ENCODE measurements at places on chromosomes 1 and 21.

DNA sequence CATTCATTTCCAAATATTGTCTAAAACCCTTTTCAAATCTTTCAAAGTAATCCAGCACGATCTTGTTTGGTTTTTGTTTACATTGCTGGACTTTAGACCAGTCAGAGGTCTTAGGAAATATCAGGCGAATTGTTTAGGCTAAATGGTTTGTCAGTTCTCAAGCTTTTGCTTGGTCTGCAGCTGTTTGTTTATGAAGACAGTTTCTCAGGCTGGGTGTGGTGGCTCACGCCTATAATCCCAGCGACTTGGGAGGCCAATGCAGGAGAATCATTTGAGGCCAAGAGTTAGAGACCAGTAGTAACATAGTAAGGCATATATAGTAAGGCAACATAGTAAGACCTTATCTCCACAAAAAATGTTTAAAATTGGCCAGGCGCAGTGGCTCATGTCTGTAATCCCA lies 77.5 kb downstream of the DNTTIP2 start:
- DNase-seq, result no peak

DNA sequence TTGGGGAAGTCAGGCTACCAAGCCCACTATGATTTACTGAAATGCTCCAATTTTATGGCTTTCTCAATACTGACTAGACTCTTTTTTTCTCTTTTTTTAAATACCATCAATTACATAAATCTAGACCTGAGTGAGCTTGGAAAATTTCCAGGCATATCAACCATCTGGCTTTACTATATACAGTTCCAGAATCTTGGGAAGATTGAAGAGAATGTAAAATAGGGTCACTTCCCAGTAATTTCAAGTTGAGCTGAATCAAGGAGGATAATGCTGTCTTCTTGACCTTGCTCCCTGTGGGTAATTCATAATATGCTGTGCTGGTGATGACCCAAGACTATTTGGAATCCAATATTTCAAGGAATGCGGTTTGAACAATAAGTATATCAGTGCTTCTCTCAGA lies 108.1 kb downstream of the MAP3K21 start:
- no peak for DNase-seq

- no peak for DNase-seq
Observed at GRCh38 chr1:11291049-11291448, 18.1 kb downstream of the UBIAD1 start.

DNA sequence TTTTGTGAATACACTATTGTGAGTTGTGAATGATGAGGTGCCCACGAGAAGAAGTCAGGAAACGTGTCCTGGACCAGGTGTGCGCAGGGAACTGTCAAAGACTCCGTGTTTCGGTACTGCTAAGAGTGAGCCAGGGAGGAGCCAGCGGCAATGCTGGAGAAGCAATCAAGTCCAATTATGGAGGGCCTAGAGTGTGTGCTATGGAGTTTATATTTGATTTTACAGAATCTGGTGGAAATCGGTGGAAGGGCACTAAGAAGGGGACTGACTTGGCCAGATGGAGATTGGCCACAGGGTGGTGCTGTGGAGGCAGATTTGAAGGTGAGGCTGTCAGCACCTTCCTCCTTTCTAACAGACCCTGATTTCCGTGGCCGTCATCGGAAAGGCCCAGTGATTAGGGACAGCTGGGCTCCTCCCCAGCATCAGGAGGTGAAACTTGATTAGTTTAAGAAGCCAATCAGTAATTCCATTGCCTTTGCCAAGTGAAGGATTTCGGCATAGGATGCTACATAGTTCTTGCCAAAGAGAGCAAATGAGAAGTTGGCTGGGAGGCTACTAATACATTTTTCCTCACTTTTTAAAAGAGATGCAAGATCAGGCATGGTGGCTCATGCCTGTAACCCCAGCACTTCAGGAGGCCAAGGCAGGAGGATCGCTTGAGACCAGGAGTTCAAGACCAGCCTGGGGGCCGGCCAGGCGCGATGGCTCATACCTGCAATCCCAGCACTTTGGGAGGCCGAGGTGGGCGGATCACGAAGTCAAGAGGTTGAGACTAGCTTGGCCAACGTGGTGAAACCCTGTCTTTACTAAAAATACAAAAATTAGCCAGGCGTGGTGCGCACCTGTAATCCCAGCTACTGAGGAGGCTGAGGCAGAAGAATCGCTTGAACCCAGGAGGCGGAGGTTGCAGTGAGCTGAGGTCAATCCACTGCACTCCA lies 7.0 kb downstream of the PTCH2 start:
- peak; percentile 79 for DNase-seq

GRCh38 chr21:41640748-41641509 lies 125.9 kb downstream of the RIPK4 start:
- DNase-seq, result no peak

DNA sequence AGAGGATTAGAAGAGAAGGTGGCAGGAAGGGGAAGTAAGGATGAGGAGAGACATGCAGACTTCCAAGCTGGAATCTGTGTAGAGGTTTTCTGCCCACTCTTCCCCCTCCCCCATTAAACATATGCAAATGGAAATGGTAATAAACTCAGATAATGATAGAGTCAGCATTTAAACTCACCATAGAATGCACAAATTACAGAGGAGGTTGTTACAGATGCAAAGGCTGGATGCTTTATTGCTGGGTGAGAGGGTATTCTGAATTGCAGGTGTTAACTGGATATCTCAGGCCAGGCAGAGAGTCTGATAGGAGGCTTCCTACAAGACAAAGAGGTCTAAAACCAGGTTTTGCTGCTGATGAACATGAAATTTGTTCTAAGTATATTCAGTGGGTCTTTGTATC lies 372.5 kb downstream of the SEC16B start:
- DNase-seq, result no peak

DNA sequence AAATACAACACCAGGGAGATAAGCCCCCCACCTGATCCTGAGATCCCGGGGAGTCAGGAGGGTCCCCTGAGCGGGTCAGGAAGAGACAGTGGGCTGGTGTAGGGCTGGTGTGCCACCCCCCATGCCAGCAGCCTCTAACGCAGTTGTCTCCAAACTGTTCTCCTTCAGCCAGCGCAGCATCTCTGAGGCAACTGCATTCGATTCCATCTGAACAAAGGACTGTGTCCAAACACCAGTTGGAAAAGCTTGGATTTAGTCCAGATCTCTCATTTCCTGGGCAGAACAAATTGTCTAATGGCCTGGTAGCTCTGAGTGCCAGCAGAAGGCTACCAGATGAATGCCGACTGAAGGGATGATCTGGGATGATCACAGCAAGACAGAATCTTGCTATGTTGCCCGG lies 44.1 kb upstream of the EIF4G3 start:
- DNase-seq, result no peak

- peak; percentile 48 for DNase-seq
Observed at GRCh38 chr1:202807926-202808757, at the start of gene KDM5B. Gene KDM5B (minus strand): TSS chr1:202808421. CDS start chr1:202808305, 116 bp downstream.

GRCh38 chr21:35239811-35240219 lies 190.7 kb upstream of the RUNX1 start:
- no peak for DNase-seq

DNA sequence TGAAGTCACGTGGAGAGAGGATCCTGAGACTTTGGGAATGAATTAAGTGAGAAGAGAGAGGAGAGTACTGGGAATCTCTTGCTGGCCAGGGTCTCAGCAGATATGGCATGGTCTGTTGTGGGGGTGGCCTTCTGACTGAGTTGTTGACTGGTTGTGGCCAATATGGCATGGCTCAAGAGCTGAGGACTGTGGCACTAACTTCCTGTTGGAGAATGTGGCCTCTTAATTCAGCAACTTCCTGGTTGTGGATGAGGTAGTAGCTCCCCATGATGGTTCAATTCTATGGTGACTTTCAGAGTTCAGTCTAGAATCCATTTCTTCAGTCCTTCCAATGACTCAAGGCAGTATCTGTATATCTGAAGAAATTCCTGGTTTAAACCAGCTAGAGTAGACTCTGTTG lies 44.7 kb upstream of the PAXBP1 start:
- no peak for DNase-seq

DNA sequence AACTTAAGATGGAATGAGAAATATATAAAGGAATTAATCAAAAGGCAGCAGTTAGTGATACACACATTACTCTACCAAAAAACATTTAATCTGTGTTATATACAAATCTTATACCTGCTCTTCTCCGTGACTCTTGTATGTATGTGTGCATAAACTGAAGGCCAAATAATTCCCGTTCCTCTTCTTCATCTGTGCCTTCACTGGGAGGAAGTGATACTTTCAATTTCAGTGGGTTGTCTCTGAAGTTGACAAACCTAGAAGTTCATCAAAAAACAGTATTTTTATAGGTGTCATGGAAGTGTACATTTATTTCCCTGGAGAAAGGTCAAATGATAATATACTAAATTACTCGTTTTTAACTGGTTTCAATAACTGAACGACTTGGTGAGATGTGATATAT lies 19.3 kb downstream of the TRMT13 start:
- no peak for DNase-seq

DNA sequence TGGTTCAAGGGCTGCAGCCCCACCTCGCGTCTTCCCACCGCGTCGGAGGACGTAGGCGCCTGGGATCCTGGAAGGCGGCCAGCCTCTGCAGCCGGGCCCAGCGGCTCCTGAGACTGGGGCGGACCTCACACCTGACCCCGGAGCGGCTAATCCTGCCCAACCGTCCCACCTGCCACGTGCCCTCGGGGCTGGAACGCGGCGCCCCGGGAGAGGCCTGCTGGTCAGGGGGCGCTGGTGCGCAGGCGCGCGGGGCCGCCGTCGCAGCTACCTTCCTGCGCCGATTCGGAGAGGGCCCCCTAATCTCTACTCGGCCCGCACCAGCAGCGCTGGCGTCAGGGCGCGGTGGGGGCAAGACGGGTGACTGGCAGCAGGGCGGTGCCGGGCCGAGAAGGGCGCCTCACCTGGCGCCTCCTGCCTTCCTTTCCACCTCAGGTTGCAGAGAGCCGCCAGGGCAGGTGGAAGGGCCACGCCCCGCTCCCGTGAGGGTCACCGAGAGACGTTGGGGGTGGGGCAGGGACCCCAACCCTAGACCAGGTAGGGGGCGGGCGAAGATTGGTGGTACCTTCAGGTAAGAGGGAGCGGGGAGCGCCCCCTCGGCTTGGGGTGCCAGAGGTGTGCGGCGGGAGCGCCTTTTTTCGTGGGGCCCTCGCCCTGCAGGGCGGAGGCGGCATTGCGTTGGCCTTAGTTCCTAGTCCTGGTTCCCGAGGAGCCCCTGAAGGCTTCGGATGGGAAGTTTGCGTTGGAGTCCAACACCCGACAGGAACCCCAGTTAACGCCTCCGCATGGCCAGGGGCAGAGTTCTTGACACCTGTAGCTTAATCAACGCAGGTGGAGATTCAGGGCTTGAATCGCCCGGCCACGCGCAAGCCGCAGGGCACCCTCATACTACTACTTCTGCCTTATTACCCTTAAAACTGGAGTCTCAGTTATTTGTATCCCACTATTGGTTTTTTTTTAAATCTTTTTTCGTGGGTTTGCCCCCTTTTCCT lies at the start of gene TDRD5:
Gene TDRD5, plus strand, starts transcription at position 241 of the 989 bp plus-strand sequence. CDS start 784 bp downstream, outside the sequence.
- DNase-seq, result no peak

DNA sequence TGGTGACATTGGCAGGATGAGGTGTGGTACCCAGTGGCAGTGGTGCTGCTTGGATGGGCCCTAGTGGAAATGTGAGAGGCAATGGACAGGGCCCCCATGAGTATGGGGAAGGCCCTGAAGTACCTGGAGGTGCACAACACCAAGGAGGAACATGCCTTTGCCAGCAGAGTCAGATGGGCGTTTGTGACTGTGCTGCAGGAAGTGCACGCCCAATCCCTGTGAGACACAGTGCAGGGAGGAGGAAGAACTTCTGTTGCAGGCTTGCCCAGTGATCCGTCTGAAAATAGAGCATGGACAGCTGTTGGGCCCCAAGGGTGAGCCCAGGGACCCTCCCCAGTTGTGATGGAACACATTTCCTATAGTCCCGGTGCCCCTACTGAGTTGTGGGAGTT lies 42.7 kb downstream of the GJA5 start:
- DNase-seq, result no peak

GRCh38 chr1:160291248-160292220 lies 6.6 kb upstream of the PEX19 start:
- DNase-seq, result peak; percentile 70

GRCh38 chr1:198270273-198270828 lies 113.6 kb downstream of the NEK7 start:
- no peak for DNase-seq

- no peak for DNase-seq
Observed at GRCh38 chr1:58143972-58144697, 402.4 kb downstream of the OMA1 start.

DNA sequence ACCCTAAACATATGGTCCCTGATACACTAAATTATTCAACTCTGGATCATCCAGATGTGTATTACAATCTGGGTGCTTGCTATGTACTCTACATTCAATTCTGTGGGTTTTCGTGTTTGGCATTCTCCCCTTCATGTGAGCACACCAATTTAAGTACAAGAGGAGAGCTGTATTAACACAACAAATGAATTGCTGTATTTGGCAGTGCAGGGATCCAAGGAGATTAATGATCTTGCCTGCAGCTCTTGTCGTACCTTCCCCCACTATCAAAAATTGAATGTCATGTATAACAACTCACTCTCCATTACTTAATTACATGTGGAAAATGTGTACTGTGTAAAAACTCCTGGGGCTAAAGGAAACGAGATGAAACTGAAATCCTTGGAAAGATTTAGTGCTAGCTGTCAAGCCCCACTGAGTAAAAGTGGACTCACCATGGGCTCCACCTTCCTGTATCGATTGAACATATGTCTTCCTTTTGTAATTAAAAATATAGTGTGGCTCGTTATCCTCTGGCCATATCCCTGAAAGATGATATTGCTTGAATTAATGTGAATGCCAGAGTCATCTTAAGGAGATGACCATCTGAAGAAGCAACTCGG lies 172.2 kb upstream of the L1TD1 start:
- no peak for DNase-seq

GRCh38 chr1:57431400-57431799 lies 7.5 kb upstream of the DAB1 start:
- DNase-seq, result no peak

GRCh38 chr21:28336314-28336713 lies 656.4 kb downstream of the LTN1 start:
- no peak for DNase-seq

DNA sequence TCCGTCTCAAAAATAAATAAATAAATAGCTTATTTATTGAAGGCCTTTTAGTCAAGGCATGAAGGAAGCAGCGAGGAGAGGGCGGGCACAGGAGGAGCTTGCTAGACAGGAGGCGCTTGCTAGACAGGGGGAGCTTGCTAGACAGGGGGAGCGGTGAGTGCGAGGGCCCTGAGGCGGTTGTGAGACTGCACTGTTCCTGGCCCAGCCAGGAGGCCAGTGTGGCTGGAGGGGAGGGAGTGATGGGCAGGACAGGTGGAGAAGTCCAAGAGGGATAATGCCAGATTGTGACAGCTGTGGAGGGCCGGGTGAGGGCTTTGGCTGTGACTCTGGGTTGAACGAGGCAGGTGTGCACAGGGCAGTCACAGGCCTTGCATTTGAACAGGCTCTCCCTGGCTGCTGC lies 18.2 kb downstream of the KIF17 start:
- no peak for DNase-seq

GRCh38 chr1:113405573-113405972 lies 15.3 kb downstream of the MAGI3 start:
- no peak for DNase-seq

DNA sequence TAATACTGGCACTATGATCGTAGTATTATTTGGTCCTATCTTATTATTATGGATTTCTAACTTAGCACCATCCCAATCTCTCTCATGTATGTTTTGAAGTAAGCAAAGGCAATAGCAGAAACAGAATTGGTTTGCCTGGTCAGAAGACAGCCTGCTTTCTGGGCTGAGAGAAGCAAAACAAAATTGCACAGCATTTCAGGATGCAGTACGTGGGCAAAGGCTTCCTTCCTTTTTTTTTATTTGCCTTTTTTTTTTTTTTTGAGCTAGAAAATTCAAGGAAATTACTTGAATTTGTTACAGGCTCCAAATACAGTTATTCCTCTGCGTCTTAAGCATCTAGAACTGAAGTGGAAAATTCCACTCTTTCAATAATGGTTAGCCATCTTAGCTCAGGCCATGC lies 8.8 kb downstream of the CDA start:
- DNase-seq, result no peak

GRCh38 chr1:228321435-228321834 lies 85.2 kb downstream of the TRIM11 start:
- no peak for DNase-seq
